Urinary bladder (tissue), 4 donors: ENCODE measurements at places on chromosomes 5 and 9.

DNA sequence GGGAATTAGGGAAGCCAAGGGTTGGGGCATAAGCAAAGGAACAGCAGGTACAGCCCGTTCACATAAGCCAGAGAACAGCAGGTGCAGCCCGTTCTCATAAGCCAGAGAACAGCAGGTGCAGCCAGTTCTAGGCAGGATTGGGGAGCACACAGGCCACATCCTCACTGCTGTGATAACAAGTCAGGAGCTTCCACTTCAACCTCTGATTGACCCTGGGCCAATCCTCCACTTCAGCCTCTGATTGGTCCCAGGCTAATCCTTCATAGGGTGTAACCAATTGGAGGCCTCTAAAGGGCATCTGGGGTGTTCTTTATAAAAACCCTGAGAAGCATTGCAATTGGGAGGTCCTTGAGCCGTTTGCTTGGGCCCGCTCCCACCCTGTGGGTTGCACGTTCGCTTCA is 27.5 kb downstream of the CEL start:
- DNase-seq: no peak

DNA sequence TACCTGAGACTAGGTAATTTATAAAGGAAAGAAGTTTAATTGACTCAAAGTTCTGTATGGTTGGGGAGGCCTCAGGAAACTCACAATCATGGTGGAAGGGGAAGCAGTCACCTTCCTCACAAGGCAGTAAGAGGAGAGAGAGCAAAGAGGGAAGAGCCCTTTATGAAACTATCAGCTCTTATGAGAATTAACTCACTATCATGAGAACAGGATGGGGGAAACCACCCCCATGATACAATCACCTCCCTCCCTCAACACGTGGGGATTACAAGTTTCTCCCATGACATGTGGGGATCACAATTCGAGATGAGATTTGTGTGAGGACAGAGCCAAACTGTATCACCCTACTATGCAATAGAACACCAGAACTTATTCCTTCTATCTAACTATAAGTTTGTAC is 27.9 kb downstream of the CD274 start:
- no peak for DNase-seq

GRCh38 chr9:4549751-4550295 is 59.6 kb downstream of the SLC1A1 start:
- no peak for DNase-seq

- no peak for DNase-seq
Measured at GRCh38 chr9:133991214-133991921, 756 bp downstream of the VAV2 start.

- DNase-seq: no peak
Measured at GRCh38 chr5:14141764-14142163, 1.4 kb upstream of the TRIO start.

DNA sequence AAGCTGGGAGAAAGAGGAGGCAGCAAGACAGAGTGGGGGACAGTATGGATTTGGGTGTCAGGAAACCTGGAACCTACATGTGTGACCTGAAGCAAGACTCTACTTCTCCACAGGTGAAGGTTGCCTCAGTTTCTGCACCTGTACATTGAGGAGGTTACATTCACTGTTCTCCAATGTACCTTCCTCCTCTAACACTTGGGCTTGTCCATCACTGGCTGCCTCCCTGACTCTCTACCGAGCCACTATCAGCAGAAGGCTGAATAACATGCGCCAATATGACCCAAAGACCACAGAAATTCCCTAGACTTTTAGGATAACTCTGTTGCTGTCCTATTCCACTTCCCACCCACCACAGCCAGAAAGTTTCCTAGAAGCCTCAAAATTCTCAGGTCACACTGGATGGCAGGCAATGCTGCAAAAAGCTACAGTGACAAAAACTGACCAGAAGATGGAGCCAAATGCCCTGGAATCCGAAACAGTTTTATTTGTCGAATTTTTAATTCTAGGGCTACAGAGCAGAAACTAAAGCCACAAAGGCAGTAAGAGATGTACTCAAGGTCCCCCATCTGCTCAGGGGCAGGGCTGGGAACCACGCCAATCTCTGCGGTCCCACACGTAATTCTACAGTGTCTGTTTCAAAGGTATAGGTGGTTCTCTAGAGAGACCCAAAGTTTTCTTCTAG is 64.4 kb downstream of the FAM114A2 start:
- DNase-seq: peak; percentile 18

- DNase-seq: no peak
Measured at GRCh38 chr5:128111818-128112448, 28.4 kb downstream of the SLC12A2 start.

DNA sequence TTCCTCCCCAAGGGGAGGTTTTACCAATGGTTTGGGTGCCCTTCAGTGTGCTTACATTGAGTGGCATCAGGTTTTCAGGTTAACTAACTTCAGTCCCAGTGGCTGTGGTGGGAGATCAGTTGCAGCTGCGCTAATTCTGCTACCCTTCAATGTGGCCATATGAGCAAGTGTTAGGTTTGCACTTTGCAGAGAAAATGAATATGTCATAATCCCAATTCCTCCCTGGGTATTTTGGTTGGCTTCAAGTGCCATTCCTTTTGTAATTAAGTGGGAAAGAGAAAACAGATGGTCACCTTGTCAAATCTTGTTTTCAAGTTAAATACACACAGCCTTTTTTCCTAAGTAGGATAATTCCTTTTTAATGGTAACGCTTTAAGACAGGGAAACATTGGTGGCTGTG is 236.2 kb downstream of the TLE4 start:
- DNase-seq: no peak

DNA sequence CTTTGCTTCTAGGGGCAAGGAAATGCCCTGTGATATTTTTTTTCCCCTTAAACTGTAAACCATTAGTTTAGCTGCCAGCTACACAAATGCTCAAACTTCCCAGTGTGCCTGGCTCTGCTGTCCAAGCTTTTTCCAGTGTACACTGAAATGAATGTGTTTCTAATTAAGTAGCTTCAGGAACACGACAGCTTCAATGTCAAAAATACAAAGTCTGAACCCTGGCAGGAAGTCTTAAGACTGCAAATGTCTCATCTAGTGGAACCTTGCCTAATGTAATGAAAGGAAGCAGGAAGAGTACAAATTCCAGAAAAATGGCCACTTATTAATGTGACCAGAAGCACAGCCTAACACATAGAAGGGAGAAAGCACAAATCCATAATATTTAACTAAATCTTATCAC is 255.2 kb downstream of the CRB2 start:
- DNase-seq: no peak

- no peak for DNase-seq
Measured at GRCh38 chr9:127360829-127361228, 36.1 kb upstream of the SLC2A8 start.

- DNase-seq: no peak
Measured at GRCh38 chr5:42924686-42925085, 113.0 kb upstream of the SELENOP start.

DNA sequence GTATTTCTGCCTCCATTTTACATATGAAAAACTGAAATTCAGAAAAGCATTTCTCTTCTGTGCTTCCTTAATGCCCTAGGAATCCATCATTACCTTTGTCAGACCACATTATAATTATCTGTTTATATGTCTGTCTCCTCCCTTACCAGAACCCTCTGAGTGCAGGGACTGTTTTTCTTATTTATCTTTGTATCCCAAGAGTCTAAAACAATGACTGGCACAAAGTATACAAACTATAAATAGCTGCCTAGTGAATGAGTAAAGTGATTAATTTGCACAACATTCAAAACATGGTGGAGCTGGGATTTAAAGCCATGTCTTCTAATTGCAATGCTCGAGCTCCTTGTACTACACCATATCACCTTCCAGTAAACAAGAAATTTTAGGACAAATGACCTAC is 49.3 kb upstream of the HK3 start:
- DNase-seq: no peak

DNA sequence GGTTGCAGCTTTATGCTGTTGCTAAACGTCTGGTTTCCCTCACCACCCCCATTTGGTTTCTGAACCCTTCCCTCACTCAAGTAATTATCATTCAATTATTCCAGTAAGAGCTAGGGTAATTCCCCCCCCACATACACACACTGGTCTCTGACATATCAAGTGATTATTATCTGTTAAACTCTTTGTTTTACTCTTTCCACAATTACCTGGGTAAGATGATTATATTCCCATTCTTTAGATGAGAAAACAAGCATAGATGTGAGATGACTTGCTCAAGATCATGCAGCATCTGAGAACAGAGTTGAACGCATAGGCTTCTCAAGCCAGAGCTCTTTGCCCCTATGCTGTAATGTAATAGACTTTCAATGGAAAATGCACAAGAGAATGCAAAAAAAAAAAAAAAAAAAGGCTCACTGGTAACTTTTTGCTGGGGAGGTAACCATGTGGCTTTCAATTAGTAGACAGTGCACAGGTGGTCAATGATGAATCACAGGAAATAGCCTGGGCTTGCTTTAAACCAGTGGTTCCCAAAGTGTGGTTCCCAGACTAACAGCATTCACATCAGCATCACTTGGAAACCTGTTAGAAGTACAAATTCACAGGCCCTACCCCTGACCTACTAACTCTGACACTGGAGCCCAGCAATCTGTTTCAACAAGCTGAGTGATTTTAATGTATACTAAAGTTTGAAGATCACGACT is 87.6 kb downstream of the PIK3R1 start:
- DNase-seq: no peak

- DNase-seq: no peak
Measured at GRCh38 chr9:132806306-132806705, 71.8 kb downstream of the AK8 start.
